Suppressor macrophage (primary cell): ENCODE measurements at places on chromosomes 13 and 19.

- DNase-seq = no peak
Observed at GRCh38 chr19:5436106-5436947, 18.9 kb upstream of the ZNRF4 start.

DNA sequence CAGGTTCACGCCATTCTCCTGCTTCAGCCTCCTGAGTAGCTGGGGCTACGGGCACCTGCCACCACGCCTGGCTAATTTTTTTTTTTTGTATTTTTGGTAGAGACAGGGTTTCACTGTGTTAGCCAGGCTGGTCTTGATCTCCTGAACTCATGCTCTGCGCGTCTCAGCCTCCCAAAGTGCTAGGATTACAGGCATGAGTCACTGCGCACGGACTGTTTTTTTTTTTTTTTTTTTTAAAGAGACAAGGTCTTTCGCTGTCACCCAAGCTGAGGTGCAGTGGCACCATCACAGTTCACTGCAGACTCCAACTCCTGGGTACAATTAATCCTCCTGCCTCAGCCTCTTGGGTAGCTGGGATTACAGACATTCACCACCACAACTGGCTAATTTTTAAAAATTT lies 8.2 kb upstream of the ADAMTS10 start:
- no peak for DNase-seq

DNA sequence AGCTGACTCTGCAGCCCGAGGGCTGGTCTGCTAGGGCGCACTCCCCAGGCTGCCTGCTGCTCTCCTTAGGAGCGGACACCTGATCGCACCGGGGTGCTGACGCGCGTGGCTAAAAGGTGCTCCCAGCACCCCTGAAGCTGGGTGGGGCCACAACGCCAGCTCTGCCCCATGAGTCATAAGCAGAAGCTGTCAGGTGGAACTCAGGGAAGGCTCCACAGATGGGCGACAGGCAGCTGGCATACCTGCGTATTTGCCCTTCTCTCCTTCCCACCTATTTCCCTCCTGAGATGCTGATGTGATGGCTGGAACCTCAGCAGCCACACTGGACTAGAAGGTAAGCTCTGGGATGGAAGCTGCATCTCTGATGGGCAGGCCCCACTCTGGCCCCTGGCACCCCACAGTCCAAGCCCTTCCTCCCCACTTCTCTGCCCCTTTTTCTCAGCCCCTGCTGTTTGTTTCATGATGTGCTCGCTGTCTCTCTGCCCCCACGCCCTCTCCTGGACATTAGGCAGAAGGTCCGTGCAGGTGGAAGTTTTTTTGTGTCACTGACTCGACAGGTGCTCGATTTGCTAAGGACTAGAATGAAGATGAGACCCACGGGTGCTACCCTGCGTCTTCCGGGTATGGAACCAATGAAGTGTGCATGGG lies 30.3 kb upstream of the CACTIN start:
- DNase-seq = no peak

- no peak for DNase-seq
Observed at GRCh38 chr19:35738021-35738886, 4.0 kb downstream of the IGFLR1 start.

GRCh38 chr13:41502673-41503072 lies 45.3 kb downstream of the RGCC start:
- no peak for DNase-seq

DNA sequence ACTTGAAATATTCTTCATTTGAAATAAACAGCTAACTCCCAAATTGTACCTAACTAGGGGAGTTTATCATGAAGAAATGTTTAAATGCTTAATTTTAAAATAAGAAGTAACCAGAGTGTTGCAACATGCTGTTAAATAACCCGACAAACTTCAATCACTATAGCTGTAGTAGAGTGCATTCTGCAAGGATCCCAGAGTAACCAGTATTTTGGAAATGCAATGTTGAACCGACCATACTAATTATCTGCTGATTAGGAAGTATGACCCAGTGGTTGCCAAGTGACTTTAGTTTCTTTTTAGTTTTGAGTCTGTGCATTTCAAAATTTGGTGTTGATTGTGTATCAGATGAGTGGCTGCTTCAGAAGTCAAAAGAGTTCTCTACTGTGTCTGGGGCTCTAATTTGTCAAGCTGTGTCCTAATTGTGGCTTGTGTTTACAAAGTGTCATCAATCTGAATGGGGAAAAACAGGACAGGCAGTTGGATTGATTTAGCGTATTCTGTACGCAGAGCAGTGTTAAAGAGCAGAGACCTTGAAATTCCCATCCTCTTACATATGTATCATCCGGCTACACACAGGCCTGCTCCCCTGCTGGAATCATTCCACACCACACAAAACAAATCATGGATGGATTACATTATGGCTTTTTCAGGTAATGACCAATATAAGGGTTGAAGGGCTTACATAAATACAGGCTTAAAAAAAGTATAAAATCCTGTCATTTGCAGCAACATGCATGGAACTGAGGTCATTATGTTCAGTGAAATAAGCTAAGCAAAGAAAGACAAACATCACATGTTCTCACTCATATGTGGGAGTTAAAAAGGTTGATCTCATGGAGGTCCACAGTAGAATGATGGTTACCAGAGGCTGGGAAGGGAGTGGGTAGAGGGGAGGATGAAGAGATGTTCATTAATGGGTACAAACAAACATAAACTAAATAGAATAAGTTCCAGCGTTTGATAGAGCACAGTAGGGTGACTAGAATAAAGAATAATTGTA lies 351.5 kb downstream of the KLF12 start:
- no peak for DNase-seq

GRCh38 chr13:86892330-86892729 lies 778.8 kb upstream of the SLITRK5 start:
- DNase-seq = no peak

- DNase-seq = no peak
Observed at GRCh38 chr13:51025245-51025905, 85.7 kb downstream of the C13orf42 start.

DNA sequence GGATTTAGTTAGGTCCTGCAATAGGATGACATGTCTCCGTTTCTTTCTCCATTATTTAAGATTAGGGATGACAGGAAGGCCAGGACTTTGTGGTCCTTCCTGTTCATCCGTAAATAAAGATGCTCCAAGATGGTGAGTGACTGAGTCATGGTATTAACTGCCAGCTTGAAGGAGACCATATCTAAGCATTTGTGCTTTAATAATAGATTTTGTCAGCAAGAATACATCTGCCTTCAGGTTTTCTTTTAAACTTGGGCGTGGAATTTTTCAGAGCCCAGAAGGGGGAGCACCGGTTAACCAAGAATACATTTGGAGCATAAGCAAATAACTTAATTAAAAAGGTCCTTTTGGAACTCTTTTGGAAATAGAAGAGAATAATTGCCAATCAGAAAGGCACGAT lies 68.2 kb downstream of the ARHGAP35 start:
- no peak for DNase-seq

- no peak for DNase-seq
Observed at GRCh38 chr13:112142401-112142930, 75.5 kb downstream of the SOX1 start.

- DNase-seq = peak; percentile 69
Observed at GRCh38 chr19:38557205-38557799, 60.5 kb downstream of the MAP4K1 start.

- DNase-seq = no peak
Observed at GRCh38 chr19:5141129-5141849, 172.4 kb downstream of the KDM4B start.

DNA sequence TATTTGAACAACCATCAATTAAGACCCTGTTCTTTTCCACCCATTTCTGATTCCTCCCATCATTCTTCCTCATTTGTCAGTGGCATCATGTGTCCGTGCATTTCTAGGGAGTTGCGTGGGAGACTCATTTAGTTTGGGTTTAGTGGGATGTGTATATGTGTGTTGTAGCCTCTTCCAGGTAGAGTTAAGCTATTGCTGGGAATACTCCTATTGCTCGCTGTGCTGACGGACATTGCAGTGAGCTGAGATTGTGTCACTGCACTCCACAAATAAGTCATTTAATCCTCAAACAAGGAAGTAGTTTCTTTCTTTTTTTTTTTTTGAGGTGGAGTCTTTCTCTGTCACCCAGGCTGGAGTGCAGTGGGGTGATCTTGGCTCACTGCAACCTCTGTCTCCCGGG lies 42.2 kb upstream of the RCBTB2 start:
- peak; percentile 85 for DNase-seq

DNA sequence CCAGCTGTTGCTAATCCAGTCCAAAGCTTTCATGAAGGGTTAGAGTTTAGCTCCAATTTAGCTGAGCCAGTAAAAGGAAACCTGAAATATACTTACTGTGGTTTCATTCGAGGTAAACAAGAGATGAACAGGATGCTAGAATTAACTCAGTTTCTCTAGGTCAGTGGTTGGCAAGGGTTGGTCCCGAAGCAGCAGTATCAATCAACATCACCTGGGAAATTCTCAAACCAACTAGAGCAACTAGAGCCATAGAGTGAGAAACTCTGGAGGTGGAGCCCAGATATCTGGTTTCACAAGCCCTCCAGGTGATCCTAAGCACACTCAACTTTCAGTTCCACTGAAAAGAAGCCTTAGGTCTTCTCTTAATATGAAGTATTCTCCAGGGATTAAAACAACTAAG lies 376.7 kb downstream of the OXGR1 start:
- no peak for DNase-seq

DNA sequence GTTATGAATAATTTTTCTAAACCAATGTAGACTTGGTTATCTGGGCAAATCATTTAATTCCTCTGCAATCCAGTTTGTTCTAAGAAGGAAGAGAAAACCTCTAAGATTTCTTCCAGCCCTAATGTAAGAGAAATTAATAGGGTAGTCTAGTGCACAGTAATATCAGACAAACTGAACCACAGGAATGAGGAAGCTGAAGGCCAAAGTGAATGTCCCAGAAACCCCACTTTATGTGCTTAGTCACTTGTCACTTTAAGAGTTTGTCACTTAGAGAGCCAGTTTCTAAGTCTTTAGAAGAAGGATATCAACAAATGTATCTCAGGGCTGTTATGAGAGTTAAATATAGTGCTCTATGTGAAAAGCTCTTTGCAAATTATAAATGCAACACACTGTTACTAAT lies 750.6 kb downstream of the DIAPH3 start:
- no peak for DNase-seq

- peak; percentile 28 for DNase-seq
Observed at GRCh38 chr19:36136964-36137686, 2.7 kb upstream of the CAPNS1 start.

- no peak for DNase-seq
Observed at GRCh38 chr13:96091164-96092117, 1.5 kb downstream of the HS6ST3 start.

GRCh38 chr13:86185107-86185506 lies 385.9 kb upstream of the SLITRK6 start:
- DNase-seq = no peak

DNA sequence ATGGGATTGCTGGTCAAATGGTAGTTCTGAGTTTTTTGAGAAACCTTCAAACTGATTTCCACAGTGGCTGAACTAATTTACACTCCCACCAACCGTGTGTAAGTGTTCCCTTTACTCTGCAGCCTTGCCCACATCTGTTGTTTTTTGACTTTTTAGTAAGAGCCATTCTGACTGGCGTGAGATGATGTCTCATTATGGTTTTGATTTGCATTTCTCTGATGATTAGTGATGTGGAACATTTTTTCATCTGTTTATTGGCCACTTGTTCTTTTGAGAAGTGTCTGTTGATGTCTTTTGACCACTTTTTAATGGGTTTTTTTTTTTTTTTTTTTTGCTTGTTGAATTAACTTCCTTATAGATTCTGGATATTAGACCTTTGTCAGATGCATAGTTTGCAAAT lies 4.3 kb downstream of the CAB39L start:
- no peak for DNase-seq

DNA sequence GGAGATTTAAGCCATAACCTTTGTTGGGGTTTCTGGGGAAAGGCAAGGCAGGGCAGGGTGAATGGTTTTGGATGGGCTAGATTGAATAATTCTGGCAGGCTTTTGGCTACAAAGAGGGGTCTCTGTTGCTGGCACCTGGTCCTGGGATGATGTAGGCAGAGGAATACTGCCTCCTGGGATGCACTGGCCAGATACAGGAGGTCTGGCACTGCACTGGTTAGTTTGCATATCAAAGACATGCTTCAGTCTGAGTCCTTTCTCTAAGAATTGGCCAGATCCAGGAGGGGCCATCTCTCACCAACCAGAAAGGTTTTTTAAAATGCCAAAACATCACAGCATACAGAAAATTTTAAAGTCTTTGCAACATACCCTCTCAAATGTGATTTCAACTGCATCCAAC lies 8.0 kb upstream of the MEDAG start:
- DNase-seq = no peak

DNA sequence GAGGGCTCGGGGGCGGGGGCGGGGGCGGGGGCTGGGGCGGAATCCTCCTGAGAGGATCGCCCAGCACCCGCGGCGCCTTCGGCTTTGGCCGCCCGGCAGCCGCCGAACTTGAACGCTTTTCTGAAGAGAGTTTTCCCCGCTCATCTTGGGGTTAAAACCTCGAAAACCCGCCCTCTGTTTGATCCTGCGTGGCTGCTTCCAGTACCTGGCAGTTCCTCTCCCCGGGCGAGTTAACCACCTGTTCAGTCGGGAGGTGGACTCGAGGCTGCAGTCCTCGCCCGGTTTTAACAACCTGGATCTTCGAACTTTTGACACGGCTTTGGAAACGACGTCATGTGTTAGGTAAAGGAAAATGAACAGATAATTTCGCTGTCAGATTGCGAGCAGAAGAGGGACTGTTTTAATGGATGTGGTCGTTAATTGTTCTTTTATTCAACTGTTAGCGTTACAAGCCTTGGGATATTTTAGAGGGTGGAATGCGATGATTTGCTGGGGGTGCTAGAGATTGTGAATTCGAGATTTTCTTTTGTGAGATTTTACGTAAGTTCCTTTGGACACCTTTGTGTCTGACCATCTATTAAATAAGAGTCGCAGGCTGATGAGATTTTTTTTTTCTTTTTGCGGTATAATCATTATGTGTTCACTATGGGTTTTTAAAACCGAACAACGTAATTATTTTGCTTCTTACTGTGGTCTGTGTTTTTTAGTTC lies 1.0 kb downstream of the FNDC3A start:
- no peak for DNase-seq

DNA sequence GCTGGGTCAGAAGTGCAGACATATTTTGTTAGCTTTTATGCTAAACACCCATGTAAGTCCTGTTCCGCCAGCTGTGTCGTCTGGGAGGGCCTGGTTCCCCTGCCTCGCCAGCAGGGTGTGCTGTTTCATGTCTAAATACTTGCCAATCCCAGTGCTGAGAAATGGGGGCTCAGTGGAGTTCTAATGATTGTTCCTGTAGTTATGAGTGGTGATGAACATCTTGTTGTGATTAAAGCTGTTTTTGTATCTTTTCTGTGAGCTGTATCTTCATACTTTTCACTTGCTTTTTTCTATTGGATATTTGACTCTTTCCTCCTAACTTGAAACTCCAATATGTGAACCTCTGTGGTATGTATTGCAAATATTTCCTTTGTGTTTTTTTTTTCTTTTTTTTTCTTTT lies 32.7 kb downstream of the KDM4B start:
- DNase-seq = peak; percentile 48

GRCh38 chr13:28575200-28575599 lies 80.3 kb upstream of the FLT1 start:
- DNase-seq = no peak
